ENCODE measurements at places on chromosomes 11 and 22.

DNA sequence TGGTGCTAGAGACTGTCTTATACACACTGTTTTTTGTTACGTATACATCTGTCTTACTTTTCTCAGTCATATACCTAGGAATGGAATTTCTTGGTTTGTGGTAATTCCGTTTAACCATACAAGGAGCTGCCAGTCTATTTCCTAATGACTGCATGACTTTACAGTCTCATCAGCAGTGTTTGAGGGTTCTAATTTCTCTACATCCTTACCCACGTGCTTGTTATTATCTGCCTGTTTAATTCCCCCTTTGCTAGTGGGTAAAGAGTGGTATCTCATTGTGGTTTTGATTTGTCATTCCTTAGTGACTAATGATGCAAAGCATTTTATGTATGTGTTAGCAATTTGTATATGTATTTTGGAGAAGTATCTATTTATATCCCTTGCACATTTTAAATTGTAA is 1008.0 kb downstream of the FAM181B start:
- no peak for DNase-seq

- DNase-seq: no peak
Measured at GRCh38 chr11:113400631-113401230, 13.2 kb downstream of the ANKK1 start.

DNA sequence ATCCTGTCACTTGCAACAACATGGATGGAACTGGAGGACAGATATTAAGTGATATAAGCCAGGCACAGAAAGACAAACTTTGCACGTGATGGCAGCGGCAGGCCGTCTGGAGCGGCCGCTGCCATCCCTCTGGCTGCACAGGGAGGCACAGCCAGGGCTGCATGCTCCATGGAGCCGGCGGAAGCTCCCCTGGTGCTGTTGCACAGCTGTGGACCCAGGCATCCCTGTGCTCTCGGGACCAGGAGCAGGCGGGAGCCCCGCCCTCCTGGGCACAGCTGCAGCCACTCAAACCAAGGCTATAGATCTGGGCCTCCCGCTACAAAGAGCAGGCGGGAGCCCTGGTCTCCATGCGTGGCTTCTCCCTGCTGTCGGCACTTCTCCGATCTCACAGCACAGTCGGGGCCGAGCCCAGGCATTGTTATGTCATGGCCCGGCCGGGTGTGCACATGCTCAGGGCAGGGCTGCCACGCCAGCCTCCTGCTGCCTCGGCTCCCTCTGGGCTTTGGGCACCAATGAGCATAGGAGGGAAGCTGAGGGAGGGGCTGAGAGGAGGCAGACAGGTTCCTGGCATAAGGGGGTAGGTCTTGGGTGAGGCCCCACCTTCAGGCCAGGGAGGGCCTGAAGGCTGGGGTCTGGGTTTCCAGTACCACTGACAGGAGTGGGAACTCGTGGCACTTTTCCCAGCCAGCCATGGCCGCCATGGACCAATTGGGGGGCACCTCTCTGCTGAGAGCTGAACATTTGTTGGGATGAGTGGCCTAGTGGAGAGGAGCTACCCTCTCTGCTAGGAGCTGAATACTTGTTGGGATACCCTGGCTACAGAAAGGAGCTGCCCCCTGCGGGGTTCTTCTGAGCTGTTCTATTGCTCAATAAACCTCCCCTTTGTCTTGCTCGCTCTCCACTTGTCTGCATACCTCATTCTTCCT is 16.7 kb downstream of the RRP8 start:
- DNase-seq: no peak

DNA sequence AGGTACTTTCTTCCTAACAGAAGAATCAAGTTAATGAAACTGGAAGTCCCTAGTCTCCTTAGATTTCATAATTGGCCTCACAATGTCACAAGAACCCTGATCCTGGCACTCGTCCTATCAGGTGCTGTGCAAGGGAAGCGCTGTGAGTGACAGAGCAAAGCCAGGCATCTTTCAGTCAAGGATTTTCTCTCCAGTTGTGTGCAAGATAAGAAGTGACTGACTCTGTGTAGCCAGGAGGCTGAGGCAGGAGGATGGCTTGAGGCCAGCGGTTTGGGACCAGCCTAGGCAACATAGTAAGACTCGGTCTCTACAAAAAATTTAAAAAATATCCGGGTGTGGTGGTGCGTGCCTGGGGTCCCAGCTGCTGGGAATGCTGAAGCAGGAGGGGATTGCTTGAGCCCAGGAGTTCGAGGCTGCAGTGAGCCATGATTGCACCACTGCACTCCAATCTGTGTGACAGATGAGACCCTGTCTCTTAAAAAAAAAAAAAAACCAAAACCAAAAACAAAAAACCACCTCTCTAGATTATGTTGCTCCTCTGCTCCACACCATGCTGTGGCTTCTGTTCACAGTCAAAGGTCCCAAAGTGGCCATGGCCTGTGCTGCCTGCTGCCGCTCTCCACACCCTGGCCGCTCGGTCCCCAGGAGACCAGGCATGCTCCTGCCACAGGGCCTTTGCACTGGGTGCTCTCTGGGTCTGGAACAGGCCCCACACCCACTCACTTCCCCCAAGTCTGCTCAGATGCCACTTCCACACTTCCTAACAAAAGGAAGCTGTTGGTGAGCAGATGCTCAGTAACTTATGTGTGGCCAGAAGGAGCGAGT is 54.2 kb upstream of the CLDN5 start:
- DNase-seq: no peak

DNA sequence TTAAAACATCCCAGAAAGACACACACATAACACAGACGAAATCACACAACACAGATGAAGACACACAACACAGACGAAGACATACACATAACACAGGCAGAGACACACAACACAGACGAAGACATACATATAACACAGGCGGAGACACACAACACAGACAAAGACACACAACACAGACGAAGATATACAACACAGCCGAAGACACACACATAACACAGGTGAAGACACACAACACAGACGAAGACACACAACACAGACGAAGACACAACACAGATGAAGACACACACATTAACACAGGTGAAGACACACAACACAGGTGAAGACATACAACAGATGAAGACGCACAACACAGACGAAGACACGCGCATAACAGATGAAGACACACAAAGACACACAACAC is 4.8 kb upstream of the MOB2 start:
- DNase-seq: no peak

GRCh38 chr11:35750981-35751663 is 88.5 kb downstream of the TRIM44 start:
- DNase-seq: no peak

All from GM23338 (cell line).